BJ (cell line): ENCODE measurements at places on chromosomes 12 and 14.

DNA sequence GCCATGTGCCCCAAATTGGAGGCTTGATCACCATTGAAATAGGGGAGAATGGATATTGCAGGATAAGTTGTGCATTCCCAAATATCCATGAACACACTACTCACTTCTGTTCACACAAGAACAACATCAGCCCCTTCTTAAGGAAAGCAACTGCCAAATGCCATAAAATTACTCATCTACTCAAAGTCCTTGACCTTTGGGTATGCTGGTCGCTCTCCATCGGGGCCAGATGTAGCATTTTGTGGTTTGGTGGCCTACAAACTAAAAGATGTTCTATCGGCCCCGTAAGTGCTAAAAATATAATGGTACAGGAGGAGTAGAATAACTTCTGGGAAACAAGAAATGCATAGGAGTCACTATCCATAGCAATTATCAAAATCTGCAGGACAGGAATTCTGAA lies 362.6 kb downstream of the AEBP2 start:
- no peak for DNase-seq

- DNase-seq = no peak
Observed at GRCh38 chr12:124400124-124400523, 105.2 kb downstream of the RFLNA start.

- no peak for DNase-seq
Observed at GRCh38 chr12:72288436-72288835, 16.3 kb downstream of the TRHDE start.

DNA sequence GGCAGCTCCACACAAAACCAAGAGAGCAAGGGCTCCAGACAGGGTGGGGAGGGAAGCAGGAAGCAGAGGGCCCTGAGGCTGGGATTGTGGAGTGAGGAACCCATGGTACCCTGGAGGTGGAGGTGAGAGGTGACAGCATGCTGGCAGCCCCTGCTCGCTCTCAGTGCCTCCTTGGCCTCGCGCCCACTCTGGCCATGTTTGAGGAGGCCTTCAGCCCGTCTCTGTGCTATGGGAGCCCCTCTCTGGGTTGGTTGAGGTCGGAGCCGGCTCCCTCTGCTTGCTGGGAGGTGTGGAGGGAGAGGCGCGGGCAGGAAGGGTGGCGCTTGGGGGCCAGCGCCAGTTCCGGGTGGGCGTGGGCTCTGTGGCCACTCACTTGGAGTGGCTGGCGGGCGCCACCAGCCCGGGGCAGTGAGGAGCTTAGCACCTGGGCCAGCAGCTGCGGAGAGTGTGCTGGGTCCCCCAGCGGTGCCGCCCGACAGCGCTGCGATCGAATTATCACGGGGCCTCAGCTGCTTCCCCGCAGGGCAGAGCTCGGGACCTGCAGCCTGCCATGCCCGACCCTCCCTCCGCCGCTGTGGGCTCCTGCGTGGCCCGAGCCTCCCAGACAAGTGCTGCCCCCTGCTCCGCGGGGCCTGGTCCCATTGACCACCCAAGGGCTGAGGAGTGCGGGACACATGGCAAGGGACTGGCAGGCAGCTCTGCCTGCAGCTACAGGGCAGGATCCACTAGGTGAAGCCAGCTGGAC lies 196.0 kb downstream of the DACT1 start:
- no peak for DNase-seq

- DNase-seq = no peak
Observed at GRCh38 chr14:57834001-57834598, 31.8 kb downstream of the SLC35F4 start.

GRCh38 chr12:6195665-6196535 lies 4.3 kb upstream of the CD9 start:
- DNase-seq = no peak

DNA sequence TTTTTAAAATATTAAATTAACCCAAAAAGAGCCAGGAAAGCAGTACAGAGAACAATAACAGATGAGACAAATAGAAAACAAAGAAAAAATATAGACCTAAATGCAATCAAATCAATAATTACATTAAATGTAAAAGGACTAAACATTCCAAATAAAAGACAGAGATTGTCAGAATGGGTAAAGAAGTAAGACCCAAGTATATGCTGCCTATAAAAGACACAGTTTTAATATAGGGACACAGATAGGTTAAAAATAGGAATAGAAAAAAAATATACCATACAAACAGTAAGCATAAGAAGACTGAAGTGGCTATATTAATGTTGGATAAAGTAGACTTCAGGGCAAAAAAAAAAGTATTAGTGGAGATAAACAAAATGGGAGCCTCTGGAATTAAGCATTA lies 163.1 kb upstream of the BCL2L14 start:
- DNase-seq = no peak

DNA sequence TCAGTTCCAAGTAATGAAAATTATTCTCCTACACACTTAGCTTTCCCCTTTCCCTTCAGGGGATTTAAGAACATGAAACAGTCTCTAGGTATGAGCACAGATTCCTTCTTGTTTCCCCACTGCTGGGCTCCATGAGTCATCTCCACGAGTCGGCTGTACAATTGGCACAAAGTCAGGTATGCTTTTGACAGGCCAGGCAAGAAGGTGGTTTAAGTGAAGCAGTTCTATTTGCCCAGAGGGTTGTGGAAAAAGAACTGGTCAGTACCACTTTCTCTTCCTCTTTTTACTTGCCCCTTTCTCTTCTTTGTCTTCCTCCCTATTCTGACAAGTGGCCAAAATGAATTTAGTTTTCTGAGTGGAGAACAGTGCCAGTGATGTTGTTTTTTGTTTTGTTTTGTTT lies 16.3 kb downstream of the DYNC1H1 start:
- DNase-seq = peak; percentile 98

GRCh38 chr14:53247596-53248370 lies 94.7 kb upstream of the DDHD1 start:
- DNase-seq = no peak

- no peak for DNase-seq
Observed at GRCh38 chr12:49054524-49054923, 6.1 kb downstream of the KMT2D start.

GRCh38 chr12:34395056-34396005 lies 373.0 kb downstream of the ALG10 start:
- no peak for DNase-seq

DNA sequence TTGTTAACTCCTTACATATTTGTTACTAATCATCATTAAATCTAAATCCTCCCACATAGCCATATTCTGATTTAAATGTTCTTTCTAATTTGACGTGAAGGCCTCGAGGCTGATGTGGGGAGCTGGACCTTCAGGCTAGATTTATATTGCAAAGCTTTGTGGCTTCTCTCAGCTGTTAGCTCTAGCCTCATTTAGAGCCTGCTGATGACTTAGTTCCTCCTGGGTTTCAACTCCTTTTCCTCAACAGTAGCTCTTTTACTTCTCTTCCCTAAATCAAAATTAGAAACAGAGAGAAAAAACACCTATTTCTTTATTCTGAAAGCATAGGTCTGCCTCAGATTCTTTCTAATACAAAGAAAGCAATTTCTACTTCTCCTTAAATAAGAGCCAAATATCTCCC lies 477.5 kb upstream of the CCDC196 start:
- DNase-seq = no peak

DNA sequence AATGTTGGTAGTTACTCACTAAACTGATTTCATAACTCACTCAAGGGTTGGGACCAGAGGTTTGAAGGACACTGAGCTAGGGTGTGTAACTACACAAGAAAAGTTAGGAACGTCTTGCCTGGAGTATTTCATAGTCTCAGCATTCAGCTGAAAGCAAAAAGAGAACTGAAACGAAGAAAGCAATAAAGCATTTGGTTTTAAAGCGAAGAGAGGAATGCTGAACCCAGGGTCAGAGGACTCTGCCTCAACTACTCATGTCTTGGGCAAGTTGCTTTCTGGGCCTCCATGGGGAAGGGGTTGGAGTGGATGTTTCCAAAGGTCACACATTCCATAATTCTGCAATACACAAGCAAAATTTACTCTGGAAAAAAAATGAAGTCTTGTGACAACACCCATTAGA lies 1.4 kb downstream of the GNS start:
- no peak for DNase-seq
